Transverse colon (tissue), 4 donors: ENCODE measurements at places on chromosomes 2 and 18.

- DNase-seq = no peak
These were observed 148.1 kb downstream of the DYSF start for GRCh38 chr2:71601136-71602114.

GRCh38 chr18:13530879-13531387 is 195.4 kb downstream of the FAM210A start:
- peak; percentile 62 for DNase-seq

DNA sequence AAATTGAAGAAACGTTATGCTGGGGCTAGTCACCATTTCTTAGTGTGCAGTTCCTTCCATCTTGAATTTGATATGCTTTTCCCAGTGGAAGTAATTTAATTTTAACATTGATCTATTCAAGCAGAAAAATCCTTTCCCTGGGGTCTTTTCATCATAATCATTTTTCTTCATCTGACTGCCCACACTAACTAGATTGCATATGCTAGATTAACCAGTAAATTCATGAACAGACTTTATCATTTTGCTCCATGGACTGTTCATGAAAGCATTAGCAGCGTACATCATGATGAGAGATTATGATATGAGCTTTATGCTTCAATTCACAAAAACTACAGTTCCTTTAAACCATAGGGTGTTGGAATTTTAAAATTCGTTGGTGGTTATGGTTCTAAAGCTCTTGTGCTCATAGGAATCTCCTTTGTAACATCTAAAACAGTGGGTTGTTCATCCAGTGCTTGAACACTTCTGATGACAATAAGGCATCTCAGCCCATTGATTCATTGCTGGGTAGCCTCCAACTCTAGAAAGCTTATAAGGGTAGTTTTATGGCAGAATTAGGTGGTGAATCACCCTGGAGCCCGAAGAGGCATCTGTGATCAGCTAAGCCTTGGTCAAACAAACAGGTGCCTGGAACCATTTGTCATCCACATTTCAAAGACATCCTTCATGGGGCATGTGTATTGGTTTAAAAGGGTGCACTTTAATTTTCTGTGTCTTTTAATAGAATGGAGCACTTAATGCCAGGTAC is 77.2 kb upstream of the NDUFV2 start:
- DNase-seq = no peak

DNA sequence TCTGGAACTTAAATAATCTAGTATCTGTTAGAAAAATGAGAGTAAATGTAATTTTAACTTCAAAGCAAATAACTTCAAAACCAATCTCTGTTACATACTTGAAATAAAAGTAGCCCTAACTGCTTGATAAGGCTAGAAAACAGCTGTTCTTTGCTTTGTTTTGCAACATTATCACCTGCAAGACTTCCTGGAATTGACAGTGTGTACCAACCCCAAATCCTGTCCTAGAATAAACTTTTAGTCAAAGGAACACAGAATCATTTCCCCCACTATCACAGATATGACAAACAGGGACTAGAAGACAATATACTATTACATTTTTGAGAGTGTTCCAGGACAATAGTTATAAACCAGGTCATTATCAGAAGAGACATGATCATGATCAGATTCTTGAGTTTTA is 105.3 kb upstream of the PGAP1 start:
- DNase-seq = no peak

- DNase-seq = no peak
These were observed 127.5 kb upstream of the TMEM200C start for GRCh38 chr18:6022845-6023244.

- DNase-seq = no peak
These were observed 73.9 kb downstream of the ACKR3 start for GRCh38 chr2:236643480-236643879.

DNA sequence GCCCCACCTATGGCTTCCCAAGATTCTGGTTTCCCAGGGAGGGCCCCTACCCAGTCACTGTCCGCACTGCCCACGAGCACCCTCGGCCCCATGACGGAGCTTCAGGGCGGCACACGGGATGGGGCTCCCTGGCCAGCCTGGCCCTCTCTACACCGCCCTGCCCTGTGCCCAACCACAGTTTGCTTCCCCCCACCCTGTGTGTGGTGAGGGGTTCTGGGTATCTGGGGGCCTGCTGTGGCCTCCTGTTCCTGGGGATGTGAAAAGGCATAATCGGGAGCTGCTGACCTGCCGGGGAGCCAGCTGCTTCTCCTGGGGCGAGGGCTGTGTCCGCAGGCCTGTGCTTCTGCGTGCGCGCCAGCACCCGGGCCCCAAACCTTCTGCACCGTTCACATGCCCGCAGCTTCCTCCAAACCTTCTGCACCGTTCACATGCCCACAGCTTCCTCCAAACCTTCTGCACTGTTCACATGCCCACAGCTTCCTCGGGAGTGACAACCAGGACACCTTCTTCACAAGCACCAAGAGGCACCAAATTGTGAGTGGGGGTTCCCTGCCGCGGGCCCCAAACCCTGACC is 12.4 kb downstream of the ANO7 start:
- DNase-seq = no peak

- DNase-seq = no peak
These were observed 22.2 kb downstream of the ARL4C start for GRCh38 chr2:234474654-234475053.

GRCh38 chr18:59079264-59079663 is 60.4 kb upstream of the SEC11C start:
- no peak for DNase-seq

GRCh38 chr2:183359867-183360266 is 235.6 kb downstream of the NUP35 start:
- DNase-seq = no peak

- peak; percentile 66 for DNase-seq
These were observed at the start of gene POU3F3 for GRCh38 chr2:104853534-104854497. POU3F3 (plus strand) TSS chr2:104854115; CDS start chr2:104855511, 1,396 bp downstream.

DNA sequence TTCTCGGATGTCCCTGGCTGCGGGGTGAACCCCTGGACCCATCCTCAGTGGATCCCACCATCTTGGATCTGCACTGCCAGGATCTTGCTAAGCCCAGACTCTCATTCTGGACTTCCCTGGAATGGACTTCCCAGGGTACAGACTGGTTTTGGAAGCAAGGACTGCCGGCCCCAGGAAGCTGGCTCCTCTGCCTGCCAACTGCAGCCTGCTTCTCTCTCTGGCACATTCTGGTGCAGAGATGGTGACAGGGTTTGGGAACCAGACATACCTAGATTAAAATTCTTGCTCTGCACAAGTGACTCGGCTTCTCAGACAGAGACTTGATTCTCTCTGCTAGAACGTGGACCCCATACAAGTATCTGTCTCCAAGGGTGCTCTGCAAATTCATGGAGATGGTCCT is 29.4 kb downstream of the ACKR3 start:
- DNase-seq = no peak

DNA sequence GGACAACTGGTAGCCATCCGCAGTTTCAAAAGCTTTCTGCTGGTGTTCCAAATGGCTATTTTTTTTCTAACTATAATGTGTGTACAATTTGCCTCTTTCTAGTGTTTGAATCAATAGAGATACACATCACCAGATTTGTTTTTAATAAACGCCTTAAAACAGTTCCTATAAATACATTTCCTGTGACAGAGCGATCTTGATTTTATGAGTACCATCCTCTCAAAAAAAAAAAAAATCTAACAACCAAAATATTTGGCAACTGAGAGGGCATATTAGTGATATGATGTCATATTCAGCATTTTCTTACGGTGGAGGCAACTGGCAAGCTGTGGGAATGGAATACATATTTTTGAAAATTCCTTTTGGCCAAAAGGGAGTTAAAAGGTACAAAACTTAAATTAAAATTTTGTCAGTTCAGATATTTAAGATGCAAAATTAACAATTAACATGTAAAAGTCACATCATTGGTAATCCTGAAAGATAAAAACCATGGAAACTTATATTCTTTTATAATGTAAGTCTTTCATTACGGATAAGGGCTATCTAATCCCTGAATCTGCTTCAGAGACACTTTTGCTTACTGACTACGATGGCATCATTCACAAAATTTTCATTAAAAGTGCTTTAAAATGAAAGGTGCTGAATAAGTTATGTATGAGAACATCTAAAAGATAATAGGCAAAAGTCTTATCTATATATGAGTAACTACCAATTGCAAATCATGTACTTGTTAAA is 268.4 kb downstream of the TCF4 start:
- DNase-seq = no peak

- DNase-seq = no peak
These were observed 97.2 kb upstream of the GPR45 start for GRCh38 chr2:105144152-105144940.

- DNase-seq = no peak
These were observed 22.7 kb upstream of the NFU1 start for GRCh38 chr2:69459936-69460335.

- no peak for DNase-seq
These were observed 6.6 kb downstream of the FOSL2 start for GRCh38 chr2:28399289-28399688.

- no peak for DNase-seq
These were observed 48.5 kb upstream of the CAB39 start for GRCh38 chr2:230664128-230664527.

GRCh38 chr2:1736997-1737480 is 7.3 kb downstream of the PXDN start:
- no peak for DNase-seq

DNA sequence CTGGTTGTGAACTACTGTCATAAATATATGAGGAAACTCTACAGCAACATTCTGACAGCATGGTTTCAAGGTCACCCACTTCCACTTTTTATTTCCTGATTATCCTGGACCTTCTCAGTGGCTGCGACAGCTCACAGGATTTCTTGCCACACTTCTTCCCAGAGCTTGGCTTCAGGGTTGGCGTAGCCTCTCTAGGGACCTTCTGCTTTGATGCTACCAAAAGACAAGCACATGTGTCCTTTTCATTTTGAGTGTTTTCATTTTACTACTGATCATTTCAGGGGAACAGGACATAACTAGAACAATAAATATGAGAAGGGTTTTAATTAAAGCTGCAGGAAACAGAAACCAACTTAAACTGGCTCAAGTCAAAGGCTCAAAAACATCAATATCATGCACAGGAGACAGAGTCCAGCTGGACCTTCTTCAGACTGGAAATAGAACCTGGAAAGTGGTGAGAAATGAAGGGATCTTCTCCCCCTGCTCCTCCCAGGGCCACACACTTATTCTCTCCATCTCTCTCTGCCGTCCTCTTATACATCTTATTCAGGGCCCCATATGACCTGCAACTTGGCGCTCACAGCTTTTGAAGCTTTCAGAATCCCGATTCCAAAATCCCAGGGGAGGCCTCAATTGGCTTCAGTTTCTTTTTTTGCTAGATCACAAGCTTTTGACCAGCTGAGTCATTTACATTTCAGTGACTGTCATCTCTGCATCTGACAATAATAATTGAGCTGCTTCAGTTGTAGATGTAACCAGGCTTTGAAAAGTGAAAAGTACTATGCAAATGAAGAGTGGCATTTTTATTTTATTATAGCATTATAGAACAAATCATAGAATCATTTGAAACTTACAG is 9.7 kb downstream of the VIT start:
- DNase-seq = no peak

GRCh38 chr2:10097352-10098148 is 17.3 kb upstream of the CYS1 start:
- peak; percentile 75 for DNase-seq

GRCh38 chr2:36392571-36393255 is 37.1 kb downstream of the CRIM1 start:
- no peak for DNase-seq

- DNase-seq = no peak
These were observed 206.5 kb upstream of the CTAGE1 start for GRCh38 chr18:22624176-22624575.

GRCh38 chr2:177693658-177694339 is 301.2 kb downstream of the AGPS start:
- no peak for DNase-seq

DNA sequence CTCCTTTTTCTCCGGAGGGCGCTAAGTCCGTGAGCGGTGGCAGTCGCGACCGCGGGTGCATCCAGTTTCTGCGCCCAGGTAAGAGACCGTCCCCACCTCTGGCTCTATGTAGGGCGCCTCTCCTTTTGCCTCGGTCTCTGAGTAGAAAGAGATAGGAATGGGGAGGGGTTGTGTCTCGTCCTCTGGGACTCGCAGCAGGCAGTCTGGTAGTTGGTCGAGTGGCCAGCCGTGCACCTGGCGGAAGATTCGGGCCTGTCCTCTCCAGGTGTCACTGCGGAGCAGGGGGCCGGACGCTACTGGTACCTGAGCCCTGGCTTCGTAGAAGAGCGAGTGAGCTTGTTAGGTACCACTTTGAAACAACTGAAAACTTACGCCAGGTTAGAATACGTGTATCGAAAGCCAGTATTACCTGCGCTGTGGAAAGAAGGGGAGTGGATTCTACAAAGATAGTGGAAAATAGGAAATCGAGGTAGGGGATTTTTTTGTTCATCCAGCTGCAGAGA is 403 bp downstream of the MAP2 start:
- DNase-seq = no peak

DNA sequence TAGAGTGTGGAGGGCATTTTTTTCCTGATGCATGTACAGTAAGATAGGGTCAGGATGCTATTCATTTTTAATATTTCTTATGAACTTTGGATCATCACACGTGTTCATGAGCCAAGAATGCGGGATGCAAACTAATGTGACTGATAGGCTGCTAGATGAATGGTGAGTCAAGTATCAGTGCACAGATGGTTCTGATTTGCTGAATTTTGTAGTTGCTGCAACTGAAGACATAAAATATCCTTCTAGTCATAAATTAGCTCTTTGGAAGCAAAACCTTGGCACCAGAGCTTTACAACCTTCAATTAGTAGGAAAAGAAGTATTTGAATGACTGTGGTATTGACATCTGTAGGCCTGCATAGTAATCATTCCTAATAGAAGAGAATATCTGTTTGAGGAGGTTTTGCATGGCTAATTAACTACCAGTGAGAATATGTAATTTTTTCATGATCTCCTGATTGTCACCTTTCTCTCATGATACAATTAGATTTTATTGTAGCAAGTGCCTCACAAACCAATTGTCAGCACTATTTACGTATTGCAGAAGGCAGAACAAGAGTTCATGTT is 94.0 kb downstream of the VRK2 start:
- no peak for DNase-seq

DNA sequence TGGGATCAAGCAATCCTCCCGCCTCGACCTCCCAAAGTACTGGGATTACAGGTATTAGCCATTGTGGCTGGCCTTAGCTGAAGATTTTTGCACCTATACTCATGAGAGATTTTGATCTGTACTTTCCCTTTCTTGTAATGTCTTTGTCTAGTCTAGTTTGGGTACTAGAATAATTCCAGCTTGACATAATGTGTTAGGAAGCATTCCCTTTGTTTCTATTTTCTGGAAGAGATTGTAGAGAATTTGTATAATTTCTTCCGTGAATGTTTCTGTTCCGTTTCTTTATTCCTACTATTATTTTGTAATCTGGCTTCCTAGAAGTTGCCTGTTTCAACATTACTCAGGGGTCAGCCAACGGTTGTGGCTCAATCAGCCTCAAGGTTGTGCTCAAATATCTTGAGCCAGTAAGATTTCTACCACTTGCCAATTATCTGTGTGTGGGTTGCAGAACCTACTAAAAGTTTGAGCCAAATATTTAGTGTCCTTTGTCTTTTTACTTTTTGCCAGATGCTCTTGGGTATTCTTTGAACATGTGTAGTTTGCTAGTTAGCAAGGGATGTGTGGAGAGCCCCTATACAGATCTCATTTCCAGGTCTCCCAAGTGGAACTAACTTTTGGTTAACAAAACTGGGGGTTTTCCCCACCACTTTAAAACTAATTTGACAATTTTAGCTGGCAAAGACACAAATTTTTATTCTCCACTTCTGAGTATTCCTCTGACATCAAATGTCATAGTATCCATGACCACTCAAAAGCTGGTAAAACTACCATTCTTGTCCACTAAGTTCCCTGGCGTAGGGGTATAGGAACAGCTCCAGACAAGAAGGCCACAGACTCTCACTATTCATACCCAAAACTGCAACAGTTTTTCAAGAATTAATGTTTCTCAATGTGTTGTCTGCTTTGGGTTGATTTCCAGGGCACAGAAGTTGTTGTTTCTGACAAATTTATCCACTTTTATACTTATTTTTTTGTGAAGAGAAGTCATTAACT is 42.8 kb upstream of the BAZ2B start:
- no peak for DNase-seq
